ENCODE measurements at places on chromosomes 1 and 21.

- DNase-seq: no peak
Observed at GRCh38 chr1:20487236-20487590, 1.2 kb upstream of the CAMK2N1 start.

- no peak for DNase-seq
Observed at GRCh38 chr1:53127546-53127945, 14.9 kb downstream of the SLC1A7 start.

GRCh38 chr1:100284591-100284990, 18.6 kb downstream of the RTCA start:
- no peak for DNase-seq

DNA sequence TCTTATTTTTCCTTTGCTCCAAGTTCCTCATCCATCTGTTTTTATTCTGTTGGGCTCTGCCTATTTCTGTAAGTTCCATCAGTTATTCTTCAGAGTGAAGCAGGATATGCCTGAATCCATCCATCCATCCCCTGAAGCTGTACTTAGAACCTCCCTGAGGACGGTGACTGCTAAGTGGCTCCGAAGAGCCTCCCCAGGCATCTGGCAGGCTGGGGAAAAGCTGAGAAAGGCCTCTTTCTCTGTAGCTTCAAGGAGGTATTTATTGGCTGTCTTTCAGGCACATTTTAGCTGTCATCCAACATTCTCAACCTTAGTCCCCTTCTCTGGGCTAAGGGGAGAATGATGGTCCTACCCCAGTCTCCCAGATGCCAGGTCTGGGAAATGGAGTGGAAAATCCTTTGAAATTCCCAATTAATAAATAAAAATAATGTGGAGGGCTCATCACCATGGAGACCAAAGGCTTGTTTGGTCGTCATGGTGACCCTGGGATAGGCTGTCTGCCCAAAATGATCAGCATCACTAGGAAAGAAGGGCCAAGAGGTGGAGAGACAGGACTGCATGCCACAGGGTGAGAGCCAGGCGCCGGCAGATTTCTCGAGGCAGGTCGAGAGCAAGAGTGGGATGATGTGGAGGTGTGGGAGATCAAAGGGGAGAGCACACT, 82.0 kb downstream of the UBIAD1 start:
- DNase-seq: no peak

GRCh38 chr1:2480986-2481364, 4.9 kb downstream of the PLCH2 start:
- DNase-seq: no peak

DNA sequence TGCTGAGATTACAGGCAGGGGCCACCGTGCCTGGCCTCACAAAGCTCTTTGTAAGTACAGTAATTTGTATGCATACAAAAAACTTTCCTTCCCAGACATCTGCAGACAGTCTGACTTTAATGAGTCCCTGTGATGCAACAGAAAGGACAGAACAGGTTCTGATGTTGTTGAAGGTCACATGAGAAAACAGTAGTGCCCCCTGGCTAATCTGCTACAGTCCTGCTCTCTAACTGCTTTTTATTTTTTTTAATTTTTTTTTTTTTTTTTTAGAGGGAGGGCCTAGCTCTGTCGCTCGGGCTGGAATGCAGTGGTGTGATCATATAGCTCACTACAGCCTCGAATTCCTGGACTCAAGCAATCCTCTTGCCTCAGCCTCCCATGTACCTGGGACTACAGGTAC, 36.7 kb downstream of the ACBD3 start:
- DNase-seq: no peak

GRCh38 chr1:8458607-8459006, 140.7 kb downstream of the SLC45A1 start:
- no peak for DNase-seq
